ENCODE measurements at places on chromosomes 2 and 18. TPM values are rescaled to one million over a fixed set of nuclear protein-coding genes. Genes with fewer than 3 reads are reported as not detected.

MERTK gene
- 0.67 TPM for total RNA-seq

LHCGR gene
- not detected for total RNA-seq

PFN4 gene
- not detected for total RNA-seq

PARD6G gene
- total RNA-seq, result 1.3 TPM

COL4A3 gene
- total RNA-seq, result 0.03 TPM

NGEF gene
- total RNA-seq, result not detected

GRCh38 chr2:143736904-143737303 is 607.7 kb downstream of the ARHGAP15 start:
- DNase-seq, result no peak

- no peak for DNase-seq
Observed at GRCh38 chr2:8620611-8621382, 61.1 kb upstream of the ID2 start.

GRCh38 chr2:105791229-105791628 is 46.5 kb downstream of the NCK2 start:
- no peak for DNase-seq

GRCh38 chr2:45285771-45286390 is 276.6 kb upstream of the SIX2 start:
- no peak for DNase-seq

GRCh38 chr2:146131048-146131447 is 1611.1 kb upstream of the ZEB2 start:
- DNase-seq, result no peak

- no peak for DNase-seq
Observed at GRCh38 chr2:230758566-230759480, 46.2 kb downstream of the CAB39 start.

- DNase-seq, result no peak
Observed at GRCh38 chr18:41687138-41687537, 267.9 kb upstream of the PIK3C3 start.

Data from CD4-positive, alpha-beta memory T cell (primary cell).